Stimulated activated CD4-positive, alpha-beta T cell treated with anti-CD3 and anti-CD28 coated beads, Interleukin-12 subunit alpha, Interleukin-12 subunit beta, amount 100 ng/mL, for 48 hours (primary cell): ENCODE measurements at places on chromosomes 1 and 21.

DNA sequence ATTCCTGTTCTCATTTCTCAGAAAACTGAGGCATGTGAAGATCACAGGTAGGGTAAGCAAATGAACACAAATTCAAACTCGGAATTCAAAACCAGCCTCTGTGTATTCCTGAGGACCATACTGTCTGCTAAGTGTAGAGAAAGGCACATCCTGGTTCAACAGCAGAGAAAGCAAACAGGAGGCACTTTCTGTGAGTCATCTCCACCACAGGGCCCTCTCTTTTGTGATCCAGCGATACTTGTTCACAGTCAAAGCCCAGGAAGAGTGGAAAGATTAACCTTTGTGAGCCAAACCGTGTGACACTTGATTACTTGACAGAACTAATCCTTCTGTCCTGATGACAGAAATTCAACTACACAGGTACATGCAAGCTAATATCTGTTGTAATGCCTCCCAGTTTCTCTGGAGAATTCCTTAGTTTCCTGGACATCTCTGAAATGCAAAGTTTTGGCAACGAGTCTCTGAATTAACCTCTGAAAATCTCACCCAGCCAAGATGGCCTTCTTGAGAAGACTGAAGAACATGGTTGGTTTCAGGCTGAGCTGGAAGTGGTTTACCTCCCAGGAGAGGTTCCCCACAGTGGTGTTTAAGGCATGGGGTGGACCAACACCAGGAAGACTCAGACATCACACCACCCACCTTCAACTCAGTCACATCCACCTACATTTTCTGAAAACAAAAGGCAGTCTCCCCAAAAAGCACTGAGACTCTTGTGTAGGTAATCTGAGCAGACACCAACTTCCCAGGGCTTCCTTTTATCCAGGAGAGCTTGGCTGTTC, 98.2 kb upstream of the ERG start:
- peak; percentile 2 for DNase-seq

DNA sequence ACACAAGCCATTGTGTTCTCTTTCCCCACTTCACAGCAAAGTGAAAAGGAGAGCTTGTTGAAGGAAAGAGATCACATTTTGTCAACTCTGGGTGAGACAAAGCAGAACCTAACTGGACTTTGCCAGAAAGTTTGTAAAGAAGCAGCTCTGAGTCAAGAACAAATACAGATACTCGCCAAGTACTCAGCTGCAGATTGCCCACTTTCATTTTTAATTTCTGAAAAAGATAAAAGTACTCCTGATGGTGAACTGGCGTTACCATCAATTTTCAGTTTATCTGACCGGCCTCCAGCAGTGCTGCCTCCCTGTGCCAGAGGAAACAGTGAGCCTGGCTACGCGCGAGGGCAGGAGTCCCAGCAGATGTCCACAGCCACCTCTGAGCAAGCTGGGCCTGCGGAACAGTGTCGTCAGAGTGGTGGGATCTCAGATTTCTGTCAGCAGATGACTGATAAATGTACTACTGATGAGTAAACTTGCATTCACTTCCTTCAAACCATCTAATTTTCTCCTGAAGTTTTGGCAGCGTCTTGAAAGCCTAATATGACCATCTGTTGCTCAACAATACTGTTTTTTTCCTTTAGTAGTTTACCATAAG, 43.7 kb downstream of the BACH1 start:
- peak; percentile 66 for DNase-seq

- no peak for DNase-seq
Measured at GRCh38 chr1:241442686-241443085, 76.9 kb downstream of the FH start.

DNA sequence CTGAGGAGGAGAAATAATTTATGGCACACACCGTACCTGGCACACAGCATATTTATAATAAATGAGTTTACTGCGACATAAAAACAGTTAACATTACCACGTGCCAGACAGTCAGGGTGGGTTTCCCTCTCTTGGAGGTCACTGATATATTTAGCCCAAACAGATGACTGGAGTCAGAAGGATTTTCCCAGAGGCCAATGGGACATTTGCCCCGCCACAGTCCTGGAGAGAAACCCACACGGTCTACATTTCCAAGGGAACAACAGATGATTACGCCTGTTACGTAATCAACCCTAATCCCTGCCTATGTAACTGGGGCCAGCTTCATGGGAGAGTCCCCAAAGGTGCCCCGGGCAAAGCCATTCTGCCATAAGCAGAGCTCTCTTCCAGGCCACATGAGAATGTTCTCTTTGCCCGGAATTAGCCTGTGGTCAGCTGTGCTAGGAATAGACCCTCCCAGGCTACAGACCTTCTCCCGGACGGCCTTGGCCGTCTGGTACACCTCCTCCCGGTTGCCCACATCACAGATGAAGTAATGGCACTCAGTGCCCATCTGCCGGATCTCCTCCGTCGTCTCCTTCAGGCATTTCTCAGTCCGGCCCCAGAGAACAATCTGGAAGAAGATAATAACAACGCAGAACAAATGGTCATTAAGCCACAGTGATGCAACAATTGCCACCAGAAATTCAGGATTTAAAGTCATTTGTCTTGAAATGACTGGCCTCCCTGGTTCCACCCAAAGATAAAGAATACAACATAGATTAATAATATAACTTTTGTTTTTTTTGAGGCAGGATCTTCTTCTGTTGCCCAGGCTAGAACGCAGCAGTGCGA, 37.7 kb downstream of the DHRS3 start:
- DNase-seq = no peak

DNA sequence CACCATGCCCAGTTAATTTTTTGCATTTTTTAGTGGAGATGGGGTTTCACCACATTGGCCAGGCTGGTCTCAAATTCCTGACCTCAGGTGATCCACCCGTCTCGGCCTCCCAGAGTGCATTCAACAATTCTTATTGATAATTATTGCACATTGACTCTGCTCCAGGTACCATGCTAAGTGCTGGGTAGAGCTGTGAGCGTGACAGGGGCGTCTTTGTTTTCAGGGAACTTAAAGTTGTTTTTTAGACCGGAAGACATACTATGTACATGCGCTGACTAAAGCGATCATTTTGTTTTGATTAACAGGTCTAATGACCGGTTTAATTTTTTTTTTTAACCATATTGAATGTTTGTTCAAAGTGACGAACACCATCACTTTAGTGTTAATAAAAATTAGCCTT, 4.0 kb downstream of the CD247 start:
- no peak for DNase-seq

- no peak for DNase-seq
Measured at GRCh38 chr1:201670517-201670916, 131.6 kb downstream of the NAV1 start.

DNA sequence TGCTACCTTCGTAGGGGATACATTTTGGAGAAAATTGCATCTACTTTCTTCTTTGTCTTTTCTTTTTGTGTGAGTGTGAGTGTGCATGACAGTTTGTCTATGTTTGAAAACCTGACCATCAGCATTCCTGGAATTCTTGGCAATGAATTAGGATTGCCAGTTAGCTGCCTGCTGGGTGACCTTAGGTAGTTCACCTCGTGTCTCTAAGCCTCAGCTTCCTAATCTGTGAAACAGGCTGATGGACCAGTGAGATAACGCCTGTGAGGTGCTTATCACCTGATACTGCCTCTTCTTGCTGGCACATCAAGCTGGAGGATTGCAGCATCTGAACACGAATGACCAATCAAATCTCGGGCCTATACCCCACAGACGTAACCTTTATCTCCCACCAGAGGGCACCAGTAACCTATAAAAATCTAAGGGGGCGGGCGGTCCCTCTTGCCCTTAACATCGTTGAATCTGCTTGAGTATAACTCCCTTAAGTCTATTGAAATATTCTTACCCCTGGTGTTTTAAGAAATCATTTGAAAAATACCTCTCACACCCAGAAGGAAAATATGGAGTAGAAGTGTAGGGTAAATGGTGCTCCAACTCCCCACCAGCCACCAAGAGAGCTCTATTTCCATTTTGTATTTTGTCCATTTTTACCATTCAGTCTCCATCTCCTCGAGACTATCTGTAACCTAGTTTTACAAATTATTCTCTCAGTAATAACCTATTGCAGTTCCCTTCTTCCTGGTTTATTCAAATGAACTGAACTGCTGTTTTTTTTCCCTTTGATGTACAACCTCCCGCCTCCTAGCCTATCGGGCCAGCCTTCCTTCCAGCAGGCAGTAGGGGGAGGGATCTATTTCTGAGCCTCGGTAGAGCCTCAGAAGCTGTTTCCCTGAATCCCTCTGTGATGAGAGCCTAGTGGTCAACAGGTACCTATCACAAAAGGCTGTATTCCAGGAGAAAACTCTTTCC, 49.7 kb downstream of the MDM4 start:
- DNase-seq = peak; percentile 47

GRCh38 chr1:158391099-158391498, 8.2 kb downstream of the OR10T2 start:
- no peak for DNase-seq

GRCh38 chr1:24960071-24960801, 30.2 kb upstream of the RUNX3 start:
- no peak for DNase-seq

- DNase-seq = peak; percentile 50
Measured at GRCh38 chr1:160083968-160084770, 2.8 kb downstream of the KCNJ9 start.

GRCh38 chr21:36703123-36703522, 4.2 kb downstream of the SIM2 start:
- no peak for DNase-seq

DNA sequence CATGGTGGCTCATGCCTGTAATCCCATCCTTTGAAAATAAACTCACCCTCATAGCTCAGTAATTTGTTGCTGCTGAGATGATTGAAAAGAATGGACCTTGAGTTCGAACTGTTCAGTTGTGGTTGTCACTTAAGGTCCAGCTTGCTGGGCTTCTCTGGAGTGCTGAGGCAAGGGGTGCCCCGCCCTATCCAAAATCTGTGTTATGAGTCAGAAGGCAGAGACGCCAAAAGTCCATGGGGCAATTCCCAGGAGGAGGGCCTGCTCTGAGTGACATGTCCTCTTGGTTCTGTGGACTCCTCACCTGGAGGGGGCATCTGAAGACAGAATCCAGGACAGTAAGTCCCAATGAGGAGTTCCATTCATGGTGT, 64.8 kb downstream of the MYOM3 start:
- no peak for DNase-seq

- no peak for DNase-seq
Measured at GRCh38 chr1:177333936-177334595, 163.3 kb downstream of the BRINP2 start.

DNA sequence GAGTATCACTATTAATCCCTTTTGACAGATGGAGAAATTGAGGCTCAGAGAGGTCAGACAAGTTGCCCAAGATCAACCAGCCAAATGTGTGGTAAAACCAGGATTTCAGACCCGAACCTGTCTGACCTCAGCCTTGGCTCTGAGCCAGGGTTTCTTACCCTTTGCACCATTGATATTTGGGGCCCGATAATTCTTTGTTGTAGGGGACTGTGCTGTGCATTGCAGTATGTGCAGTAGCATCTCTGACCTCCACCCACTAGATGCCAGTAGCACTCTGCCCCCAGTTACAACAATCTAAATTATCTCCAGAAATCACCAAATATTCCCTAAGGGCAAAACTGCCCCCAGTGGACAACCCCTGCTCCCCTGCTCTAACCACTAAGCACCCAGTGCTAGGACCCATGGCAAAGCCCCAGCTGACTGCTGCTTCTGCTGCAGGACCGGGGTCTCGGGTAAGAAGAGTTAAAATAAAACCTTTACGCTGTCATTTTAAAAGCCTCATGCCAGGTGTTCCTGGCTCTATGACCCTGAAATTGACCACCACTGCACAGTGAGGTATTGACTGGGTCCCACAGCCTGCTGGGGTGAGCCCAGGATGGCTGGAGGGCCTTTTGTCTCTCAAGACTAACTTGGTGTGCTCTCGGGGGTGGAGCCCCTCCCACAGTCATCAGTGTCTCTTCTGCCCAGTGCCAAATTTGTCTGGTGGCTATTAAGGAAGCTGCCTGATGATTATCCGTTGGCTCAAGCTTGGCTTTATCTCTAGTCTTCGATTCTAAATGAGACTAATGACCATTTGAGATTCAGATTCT, 5.6 kb upstream of the MAN1C1 start:
- no peak for DNase-seq

GRCh38 chr21:39066829-39067780, 116.1 kb downstream of the PSMG1 start:
- no peak for DNase-seq

DNA sequence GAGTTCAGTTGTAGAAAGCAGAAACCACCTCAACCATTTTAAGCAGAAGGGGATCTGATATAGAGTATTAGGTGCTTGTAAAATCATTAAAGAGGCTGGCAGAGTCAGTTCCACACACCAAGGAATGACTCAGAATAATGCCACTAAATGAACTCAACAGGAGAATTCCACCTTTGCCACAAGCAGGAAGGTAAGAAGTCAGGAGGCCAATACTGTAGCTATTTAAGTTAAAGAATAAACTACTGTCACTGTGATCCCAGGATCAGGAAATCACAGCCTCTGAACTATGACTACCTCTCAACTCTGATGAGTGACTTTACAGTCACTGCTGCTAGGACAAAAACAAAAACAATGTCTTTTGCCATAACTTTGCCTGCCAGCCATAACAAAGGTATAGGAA, 52.5 kb upstream of the PRMT6 start:
- no peak for DNase-seq

- no peak for DNase-seq
Measured at GRCh38 chr1:28815533-28816185, 3.7 kb downstream of the OPRD1 start.

- peak; percentile 7 for DNase-seq
Measured at GRCh38 chr1:179082333-179082998, 596 bp downstream of the TOR3A start.

DNA sequence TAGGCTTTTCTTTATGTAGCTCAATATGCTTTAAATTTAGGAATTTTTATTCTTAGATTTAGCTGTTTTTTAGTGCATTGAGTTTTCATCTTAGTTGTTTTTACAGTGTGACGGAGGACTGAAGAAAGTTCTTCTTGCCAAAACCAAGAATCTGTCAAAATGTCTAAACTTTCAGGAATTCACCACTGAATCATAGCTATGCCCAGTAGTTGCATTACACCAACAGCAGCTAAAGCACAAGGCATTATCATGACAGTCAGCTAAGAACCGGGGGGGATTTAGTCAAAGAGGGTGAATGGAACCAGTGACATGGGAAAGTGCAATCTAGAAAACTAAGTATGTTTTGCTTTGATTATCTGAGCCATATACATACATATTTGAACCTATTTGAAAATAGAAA, 6.5 kb upstream of the C1orf146 start:
- DNase-seq = no peak
